ENCODE measurements at places on chromosomes 2 and 18.

DNA sequence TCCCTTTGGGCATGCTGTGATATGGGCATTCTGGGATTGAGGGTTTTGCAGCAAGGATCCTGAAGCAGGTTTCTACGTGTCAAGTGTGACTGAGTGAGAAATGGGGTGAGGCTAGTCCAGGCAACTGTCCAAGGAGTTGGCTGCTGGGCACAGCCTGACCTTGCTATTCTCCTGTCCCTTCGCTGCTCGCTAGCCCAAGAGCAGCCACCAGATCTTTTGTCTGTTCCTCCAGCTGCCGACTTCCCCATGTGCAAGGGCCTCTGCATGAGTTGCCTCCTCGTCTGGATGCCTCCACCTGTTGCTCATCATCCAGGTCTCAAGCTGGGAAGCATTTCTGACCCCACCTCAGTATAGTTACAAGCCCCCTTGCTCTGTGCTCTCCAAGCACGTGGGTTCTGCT is 71.1 kb downstream of the DYSF start:
- DNase-seq = no peak

DNA sequence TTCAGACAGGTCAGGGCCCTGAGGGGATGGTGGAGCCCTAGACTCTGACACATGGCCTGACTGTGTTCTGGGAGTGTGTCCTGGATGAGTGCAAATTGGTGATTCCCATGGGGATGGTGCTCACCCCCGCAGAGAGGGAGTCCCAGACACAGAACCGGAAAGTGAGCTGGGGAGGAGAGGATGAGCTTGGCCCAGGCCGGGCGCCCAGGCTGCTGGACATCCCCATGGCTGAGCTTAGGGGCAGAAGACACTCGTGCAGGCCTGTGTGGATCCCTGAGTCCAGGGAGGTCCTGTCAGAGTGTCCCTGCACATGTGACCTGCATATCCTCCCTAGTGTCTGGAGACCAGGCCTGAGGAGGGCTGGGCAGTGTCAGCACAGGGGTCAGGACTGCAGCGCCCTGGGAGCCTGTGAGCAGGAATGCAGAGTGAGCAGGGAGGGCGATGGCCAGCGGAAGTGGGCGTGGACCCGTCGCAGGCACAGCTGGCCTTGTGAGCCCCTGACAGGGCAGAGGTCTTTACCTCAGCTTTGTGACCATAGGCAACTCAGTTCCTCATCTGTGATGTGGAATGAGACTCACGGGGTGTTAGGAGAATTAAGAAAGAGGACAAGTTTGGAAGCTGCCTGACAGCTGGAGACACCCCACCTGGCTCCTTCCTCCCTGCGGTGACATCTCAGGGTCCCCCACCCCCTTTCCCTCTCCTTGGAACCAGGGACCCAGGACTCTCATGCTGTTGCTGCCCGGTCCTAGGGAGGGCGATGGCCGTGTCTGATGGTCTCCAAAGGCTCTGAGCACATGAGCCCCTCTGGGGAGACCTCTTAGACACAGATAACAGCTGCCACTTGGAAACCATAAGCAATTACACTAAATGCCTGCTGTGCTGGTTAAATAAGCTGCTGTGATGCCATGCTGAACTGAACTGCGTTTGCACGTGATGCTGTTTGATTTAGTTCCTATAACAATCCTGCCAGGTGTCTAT is 62.6 kb upstream of the HS6ST1 start:
- DNase-seq = no peak

GRCh38 chr2:236570081-236570868 is 650 bp downstream of the ACKR3 start:
- no peak for DNase-seq

DNA sequence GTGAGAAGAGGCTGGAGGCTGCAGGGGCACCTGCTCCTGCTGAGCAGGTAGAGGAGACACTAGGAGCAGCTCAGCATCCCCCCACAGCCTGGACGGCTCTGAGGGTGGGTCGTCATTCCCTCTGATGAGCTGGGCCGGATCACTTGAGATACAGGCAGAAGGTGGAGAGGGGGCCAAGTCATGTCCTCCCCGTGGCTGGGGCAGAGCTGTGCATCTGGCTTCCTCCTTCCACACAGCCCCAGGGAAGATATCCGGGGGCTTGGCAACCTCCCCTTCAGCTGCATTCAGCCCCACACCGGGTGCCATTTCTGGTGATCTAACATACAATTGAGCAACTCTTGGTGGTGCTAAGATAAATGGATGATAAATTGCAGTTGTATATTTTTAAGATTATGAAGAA is 236.9 kb downstream of the LDLRAD4 start:
- no peak for DNase-seq

DNA sequence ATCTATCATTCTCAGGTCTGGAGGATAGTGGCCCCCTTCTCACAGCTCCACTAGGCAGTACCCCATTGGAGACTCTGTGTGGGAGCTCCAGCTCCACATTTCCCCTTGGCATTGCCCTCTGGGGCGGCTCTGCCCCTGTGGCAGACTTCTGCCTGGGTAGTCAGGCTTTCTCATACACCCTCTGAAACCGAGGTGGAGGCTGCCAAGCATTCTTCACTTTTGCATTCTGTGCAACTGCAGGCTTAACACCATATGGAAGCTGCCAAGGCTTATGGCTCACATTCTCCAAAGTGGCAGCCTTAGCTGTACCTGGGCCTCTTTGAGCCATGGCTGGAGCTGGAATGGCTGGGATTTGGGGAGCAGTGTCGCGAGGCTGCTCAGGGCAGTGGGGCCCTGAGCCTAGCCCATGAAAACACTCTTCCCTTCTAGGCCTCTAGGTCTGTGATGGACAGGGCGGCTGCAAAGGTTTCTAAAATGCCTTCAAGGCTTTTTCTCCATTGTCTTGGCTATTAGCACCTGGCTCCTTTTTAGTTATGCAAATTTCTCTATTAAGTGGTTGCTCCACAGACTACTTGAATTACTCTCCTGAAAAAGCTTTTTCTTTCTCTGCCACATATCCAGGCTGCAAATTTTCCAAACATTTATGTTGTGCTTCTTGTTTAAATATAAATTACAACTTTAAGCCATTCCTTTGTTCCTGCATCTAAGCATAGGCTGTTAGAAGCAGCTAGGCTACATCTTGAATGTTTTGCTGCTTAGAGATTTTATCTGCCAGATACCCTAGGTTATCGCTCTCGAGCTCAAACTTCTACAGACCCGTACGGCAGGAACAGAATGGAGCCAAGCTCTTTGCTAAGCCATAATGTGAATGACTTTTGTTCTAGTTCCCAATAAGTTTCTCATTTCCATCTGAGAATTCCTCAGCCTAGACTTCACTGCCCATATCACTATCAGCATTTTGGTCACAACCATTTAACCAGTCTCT is 206.5 kb downstream of the CPS1 start:
- peak; percentile 47 for DNase-seq

GRCh38 chr18:75491361-75491760 is 63.9 kb upstream of the SMIM21 start:
- DNase-seq = no peak

- no peak for DNase-seq
Measured at GRCh38 chr2:46020416-46020815, 276.8 kb upstream of the EPAS1 start.

GRCh38 chr18:10546557-10547300 is 20.9 kb downstream of the NAPG start:
- no peak for DNase-seq

DNA sequence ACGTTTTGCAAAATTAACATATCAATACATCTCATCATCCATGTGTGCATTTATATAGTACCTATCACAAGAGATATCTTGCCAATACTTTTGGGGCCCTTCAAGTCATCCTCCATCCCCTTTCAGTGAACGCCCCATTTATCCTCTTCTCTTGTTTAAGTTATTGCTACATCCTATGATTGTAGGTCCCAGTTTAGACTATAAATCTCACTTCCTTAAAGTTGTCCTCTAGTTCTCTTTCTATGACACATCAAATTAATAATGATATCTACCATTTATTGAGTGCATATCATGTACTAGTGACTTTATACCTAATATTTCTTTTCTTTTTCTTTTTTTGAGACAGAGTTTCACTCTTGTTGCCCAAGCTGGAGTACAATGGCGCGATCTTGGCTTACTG is 28.8 kb upstream of the FBXO11 start:
- no peak for DNase-seq

GRCh38 chr2:98020992-98021713 is 25.4 kb upstream of the TMEM131 start:
- no peak for DNase-seq

DNA sequence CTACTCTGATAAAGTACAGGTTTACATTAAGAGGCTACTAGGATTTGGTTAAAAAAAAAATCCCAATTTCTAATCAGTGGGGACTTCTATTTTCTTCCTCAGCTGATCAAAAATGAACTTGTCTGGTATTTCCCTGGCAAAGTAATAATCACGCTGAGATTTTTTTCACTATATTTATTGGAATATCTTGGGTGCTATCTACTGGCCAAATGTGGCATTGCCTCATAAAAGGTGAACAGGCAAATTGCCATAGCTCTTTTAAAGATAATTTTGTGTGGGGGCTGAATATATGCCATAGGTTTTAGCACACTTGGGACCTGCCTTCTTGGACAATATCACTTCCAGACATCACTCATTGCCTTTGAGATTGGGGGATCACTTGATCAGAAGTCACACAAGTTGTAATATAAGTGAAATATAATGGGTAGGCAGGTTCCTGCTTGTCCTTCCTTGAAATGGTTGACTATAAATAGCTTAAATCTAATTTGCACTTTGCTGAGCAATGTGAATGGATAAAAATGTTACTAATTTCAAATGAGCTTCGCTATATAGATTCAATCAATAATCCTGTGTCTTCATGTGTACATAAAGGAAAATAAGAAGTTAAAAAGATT is 7.0 kb upstream of the NXPH2 start:
- no peak for DNase-seq

DNA sequence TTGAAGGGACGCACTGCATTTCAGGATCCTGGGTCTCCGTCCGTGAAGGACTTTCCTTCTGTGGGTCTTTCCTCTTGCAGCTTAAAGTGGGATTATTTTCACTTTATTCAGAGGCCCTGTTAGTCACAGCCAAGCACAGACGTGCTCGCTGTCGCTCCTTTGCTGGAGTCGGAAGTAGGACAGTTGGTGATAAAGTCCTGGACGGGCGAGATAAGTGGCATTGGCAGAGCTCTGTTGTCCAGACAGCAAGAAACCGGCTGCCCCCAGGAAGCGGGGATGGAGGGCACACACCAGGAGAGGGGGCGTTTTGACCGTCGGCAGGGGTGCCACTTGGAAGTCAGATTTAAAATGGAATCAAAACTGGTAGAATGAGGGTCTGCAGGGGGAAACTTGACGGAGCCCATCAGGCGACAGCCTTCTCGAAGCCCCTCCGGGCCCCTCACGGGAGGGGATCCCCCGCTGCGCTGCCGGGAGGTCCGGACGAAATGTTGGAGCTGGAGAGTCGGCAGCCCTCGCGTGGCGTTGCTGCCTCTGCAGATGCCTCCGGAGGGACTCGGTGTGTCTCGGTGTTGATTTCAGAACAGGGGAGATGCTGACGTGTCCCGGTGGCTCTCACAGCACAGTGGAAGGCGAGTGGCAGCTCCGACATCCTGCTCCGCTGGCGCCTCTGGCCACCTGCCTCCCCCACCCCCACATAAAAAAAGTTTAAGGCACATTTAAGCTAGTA is 124.2 kb downstream of the NFATC1 start:
- DNase-seq = no peak

- DNase-seq = no peak
Measured at GRCh38 chr18:53534203-53534602, 690.3 kb downstream of the MBD2 start.

- DNase-seq = no peak
Measured at GRCh38 chr2:6531304-6531703, 334.4 kb downstream of the CMPK2 start.

DNA sequence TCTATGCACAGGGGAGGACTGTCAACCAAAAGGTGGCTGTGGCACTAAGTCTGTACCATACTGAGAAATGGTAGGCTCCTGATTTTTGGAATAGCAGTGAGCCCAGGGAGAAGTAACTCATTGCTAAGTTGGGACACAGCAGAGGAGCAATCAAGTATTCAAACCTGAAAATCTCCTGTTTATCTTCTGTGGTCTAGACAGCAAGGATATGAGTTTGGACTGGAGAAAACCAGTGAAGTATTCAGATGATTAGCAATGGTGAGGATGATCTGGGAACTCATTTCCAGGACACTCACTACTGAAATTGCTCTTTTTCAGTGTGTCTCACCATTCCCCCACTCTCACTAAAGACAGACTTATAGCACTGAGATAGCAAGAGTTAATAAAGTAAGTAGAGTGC is 112.0 kb downstream of the GULP1 start:
- DNase-seq = no peak

GRCh38 chr18:79697976-79698375 is 18.4 kb downstream of the CTDP1 start:
- DNase-seq = no peak

GRCh38 chr2:72778410-72778809 is 47.4 kb downstream of the EXOC6B start:
- DNase-seq = no peak

DNA sequence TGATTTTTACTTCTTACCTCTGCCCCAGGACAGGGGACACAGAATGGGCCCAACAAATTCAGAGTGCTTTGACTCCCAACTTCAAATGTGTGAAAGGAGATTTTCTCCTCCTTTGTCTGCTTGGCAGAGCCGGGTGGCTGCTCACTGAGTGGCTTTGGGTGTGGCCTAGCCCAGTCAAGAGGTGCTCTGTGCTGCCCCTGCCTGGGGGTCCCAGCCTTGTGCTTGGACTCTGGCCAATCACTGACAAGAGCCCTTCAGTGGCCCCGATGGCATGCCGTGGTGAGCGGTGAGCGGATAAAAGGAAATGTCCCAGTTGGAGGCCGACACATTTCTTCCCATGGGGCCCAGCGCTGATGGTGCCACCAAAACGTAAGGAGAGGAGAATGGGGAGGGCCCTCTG is 259.2 kb downstream of the CELF4 start:
- no peak for DNase-seq

DNA sequence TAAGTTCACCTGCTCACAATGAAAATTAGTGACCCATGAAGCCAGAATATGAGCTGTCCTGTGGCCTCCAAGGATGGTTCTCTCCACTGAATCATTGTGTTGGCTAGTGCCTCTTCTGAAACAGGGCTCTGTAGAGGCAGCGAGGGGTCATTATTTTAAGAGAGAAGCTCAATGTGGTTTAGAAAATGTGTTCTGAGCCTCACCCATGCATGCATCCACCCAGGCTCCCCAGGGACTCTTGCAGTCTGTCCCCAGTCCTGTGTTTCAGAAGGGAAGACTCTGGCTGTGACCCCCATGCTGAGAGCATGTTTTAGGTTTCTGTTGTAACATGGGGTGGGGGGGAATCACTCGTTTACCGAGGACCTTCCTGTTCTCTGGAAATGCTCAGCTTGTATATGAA is 135.2 kb downstream of the RNF144A start:
- no peak for DNase-seq

DNA sequence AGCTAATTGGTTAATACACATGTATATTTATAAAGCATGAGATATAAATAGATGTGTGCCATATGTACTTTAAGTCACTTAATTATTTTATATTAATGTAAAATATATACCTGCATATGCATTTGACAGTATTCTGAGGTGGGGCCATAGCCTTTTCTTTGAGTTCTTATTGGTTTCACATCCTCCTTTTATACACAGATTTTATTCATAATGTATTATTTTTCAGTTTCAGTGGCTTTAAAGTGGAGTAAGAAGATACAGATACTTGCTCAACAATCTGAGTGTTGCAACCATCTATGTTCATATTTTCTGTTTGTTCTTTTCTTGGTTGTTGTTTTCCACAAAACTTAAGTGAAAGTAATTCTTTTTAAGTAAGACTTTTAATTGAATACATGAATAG is 436.5 kb downstream of the RND3 start:
- no peak for DNase-seq
